Bone marrow (tissue), 2 donors: ENCODE measurements at places on chromosomes 11 and 22.

DNA sequence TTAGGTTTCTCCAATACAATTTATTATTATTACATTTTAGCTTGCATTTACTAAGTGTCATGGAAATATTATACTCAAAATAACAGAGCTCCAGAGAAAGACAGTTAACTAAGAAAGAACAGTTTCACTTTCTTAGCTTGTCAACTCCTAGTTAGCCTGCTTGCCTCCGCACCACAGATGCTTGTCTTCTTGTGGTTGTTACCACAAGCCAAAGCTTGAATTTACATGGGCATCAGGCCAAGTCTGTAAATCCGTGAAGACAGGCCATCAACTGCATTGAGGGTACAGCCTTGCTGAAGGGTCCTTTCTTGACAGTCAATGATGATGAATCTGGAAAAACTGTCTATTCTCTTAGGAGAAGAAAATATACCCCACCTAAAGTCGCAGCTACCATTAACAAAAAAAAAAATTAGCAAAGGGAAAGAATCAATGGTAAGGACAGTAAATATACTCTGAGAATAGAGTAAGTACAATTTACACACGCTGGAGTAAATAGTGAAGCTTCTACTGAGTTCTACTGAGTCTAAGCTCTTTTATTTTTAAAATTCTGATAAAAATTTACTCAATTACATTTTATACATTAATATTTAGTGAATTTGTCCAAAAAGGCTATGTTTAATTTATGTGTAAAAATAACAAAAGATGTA, 15.6 kb upstream of the DENND5A start:
- no peak for DNase-seq

DNA sequence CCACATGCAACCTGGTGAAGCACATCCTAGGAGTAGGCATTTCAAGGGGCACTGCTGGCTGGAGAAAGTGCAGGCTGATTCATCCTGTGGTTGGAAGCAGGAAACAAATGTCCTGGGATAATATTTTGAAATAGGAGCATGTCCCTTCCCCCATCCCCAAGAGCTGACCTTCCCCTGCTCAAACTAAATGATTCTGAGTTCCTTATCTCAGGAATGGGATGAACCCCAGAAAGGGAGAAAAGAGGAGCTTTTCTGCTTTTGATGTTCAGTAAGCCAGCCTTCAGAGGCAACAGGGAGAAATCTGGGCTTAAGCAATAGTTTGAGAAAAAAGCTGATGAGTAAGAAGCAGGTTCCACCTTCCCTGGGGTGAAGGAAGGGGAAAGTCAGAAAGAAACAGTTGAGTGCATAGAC, 19.5 kb upstream of the SPON1 start:
- no peak for DNase-seq

- DNase-seq: no peak
Observed at GRCh38 chr22:49469896-49470740, 357.6 kb downstream of the BRD1 start.

DNA sequence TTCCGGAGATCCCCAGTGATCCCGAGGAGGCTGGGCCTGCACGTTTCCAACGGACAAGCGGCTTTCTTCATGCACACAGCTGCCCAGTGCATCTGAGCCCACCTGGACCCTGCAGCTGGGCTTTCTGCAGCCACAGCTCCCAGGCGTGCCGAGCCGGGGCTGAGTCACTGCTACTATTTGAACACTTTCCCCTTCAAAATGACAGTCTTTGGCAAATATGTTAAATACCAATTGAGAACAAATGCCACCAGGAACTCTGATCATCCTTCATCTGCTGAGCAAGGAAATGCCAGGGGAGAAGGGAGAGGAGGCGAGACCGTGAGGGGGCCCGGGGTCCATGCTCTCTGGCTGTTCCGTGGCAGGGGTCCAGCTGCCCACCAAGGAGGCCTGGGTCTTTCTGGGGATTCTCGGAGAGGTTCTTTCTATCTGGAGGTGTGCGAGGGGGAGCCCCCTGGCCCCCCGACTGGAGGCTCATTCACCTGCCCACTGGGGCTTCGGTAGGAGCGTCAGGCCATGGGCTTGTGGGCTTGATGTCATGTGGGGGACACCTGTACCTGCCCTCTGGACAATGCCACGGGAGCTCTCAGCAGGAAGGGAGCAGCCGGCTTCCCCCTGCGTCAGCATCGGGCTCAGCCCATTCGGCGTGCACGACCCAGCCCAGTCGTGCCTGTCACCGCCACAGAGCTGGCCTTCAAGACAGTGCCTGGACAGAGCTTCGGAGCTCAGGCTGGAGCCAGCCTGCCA, 159.6 kb downstream of the CTTN start:
- no peak for DNase-seq

DNA sequence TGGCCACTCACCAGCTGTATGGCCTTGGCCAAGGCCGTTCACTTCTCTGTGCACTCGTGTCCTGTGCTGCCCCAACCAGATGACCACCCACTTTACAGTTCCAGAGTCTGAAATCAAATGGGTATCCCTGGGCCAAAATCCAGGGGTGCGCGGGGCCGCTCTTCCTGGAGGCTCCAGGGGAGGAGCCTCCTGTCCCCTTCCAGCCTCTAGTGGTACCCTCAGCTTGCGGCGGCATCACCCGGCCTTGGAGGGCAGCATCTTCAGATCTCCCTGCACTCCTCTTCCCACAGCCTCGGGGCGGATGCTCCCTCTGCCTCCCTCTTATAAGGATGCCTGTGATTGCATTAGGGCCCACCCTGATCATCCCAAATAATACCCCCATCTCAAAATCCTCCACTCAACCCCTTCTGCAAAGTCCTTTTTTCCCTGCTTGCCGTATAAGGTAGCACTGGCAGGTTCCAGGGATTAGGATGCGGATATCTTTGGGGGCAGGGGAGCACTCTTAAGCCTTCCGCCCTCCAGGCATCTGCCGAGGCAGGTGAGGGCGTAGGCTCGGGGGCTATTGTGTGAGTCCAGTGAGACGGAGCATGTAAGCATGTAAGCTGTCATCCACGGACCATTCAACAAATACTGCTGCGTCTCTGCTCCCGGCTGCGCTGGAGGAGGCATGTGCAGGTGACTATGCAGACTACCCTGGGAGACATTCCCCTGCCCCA, 24.4 kb upstream of the SHISAL1 start:
- no peak for DNase-seq

GRCh38 chr11:1845561-1846452, 7.0 kb downstream of the TNNI2 start:
- no peak for DNase-seq

DNA sequence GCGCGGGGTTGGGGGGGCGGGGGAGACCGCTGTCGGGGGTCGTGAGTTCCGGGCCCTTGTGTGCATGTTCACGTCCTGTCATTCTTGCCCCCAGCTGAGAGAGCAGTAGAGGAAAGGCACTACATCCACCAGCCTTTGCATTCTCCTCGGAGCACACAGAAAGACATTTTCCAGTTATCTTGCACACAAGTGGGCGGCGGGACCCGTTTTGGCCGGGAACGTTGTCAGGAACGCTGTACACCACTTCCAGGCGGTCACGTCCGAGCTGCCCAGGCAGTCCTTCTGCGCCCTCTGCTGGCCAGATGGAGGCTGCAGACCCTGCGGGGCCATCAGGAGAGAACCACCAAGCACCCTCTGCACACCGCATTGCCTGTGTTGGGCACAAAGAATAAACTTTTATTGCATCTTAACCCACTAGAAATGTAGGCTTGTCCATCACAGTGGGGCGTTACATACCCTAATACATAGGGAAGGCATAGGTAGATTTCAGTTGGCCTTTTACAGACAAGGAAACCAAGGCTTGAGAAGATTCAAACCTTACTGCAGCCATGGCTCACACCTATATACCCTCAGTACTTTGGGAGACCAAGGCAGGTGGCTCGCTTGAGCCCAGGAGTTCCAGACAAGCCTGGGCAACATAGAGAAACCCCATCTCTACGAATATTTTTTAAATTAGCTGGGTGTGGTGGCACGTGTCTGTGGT, 2.8 kb upstream of the CDKN1C start:
- peak; percentile 52 for DNase-seq

DNA sequence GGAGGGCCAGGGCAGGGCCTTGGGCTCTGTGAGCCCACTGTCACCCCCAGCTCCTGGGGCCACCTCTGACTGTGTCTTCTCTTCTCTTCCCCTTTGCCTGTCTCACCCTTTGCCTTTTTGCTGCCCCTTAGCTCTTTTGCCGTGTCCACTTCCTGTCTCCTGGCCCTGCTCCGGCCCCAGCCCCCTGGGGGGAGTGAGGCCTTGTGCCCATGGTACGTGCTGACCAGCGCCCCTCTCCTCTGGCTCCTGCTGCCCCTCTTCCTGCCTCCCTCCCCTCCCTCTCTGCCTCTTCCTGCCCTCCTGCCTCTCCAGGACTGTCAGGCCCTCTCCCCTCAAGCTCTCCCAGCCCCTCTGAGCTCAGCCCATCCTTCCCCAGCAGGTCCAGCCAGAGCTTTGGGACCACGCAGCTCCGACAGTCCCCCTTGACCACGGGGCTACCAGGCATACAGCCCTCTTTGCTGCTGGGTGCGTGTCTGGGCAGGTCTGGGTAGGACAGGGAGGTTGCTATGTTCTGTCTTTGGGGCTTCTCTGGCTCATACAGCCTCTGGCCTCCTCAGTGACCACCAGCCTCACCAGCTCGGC, 11.7 kb downstream of the TMEM258 start:
- no peak for DNase-seq
